HCT116 (cell line): ENCODE measurements at places on chromosomes 13 and 19.

DNA sequence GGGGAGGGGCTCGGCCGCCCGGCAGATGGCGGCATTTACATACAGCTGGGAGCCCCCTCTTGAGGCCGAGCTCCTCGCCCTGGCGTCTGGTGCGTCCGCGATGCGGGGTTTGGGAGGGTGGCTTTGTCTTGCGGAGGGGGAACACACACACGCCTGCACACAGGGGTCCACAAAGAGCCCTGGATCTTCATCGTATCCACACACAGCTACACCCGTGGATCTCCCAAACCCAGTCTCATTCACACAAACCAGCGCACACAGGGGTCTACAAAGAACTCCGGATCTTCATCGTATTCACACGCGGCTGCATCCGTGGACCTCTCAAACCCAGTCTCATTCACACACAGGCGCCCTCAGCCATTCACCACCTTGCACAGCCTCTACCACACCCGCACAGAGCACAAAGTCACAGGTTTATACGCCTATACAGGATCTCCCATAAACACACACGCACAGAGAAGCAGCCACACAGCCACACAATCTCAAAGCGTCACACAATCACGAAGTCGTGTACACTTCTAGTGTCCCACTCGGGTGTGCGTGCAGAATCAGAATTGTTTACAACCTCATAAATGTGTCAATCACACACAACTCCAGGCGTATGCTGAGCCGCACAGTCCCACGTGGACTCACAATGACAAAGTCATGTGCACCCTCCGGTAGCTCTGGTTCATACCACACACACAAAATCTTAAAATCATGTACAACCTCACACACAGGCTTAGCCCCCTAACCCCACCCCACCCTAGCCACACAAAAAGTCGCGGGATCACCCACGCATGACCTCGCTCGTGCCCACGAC lies 550 bp upstream of the DLL3 start:
- DNase-seq, result no peak

DNA sequence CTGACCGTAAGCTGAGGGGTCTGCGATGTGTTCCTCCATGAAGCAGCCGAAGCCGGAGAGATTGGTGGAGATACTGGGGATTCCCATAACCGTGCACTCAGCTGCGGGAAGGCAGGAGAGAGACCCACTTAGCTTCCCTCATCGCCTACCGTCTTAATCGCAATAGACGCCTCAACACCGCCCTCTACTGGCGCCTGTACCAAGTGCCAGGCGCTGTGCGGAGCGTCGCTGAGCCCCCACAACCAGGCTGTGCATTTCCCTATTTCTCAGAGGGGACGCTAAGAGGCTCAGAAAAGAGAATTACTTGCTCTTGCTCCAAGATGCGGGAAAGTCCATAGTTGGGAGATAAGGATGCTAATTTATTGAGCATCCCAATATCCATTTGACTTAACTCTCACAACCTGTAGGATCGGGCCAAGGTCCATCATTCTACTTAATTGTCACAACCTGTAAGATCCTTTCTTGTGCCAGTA lies 5.8 kb downstream of the FTL start:
- DNase-seq, result no peak

GRCh38 chr13:79197933-79198332 lies 208.1 kb downstream of the RBM26 start:
- DNase-seq, result no peak

- no peak for DNase-seq
These were observed 111.3 kb downstream of the RAB20 start for GRCh38 chr13:110450016-110450900.

- DNase-seq, result no peak
These were observed 46.4 kb downstream of the RUBCNL start for GRCh38 chr13:46340631-46341111.

DNA sequence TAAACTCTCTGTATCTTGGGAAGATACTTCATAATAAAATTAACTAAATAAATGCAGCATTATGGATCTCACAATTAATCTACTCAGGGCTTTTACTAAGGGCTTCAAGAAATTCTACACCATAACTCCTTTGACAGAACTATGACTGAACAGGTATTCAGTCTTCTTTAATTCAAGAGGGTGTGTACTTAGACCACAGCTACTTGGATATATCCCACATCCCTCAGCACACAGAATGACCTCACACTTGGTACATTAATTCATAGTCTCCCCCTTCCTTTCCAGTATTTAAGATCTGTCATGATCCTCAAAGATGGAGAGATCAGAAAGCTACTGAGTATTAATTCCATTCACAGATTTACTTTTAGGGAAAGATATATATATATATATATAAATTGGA lies 11.6 kb downstream of the DIAPH3 start:
- DNase-seq, result no peak

GRCh38 chr13:93775507-93776108 lies 549.0 kb downstream of the GPC6 start:
- DNase-seq, result no peak

DNA sequence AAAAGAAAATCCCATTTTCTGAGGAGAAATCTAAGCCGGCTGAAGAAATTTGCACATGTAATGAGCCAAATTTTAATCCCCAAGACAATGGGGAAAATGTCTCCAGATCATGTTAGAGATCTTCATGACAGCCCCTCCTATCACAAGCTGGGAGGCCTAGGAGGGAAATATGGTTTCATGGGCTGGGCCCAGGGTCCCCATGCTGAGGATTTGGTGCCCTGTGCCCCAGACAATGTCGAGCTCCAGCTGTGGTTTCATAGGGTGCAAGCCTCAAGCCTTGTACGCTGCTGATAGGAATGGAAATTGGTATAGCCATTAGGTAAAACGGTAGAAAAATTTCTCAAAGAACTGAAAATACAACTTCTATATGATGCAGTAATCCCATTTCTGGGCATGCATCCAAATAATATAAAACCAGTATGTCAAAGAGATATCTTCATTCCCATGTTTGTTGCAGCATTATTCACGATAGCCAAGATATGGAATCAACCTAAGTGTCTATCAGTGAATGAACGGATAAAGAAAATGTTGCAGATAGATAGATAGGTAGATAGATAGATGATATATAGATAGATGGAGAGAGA lies 19.3 kb upstream of the FREM2 start:
- DNase-seq, result no peak

DNA sequence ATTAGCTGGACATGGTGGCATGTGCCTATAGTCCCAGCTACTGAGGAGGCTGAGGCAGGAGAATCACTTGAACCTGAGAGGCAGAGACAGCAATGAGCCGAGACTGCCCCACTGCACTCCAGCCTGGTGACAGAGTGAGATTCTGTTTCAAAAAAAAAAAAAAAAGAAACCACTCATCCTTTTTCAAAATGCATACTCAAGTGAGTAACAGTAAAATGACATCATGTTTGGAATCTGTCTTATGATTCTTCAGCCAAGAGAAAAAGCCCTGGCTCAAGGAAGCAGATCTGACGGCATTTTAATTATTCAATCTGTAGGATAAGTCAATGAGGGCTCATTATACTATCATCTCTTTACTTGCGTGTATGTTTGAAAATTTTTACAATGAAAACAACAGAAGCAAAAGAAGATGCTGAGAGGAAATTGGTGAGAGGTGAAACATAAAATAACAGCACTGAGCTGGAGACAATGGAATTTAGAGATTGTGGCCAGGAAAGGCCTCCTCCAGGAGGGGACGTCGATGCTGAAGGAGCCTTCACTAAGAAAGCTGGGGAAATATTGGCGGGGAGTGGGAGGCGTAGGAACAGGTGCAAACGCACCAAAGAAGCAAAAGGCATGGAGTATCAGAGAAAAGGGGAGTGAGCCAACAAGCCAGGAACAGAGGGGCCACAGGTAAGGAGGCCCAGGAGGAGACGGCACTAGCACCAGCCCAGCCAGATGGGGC lies 12.9 kb upstream of the CCNE1 start:
- DNase-seq, result no peak

DNA sequence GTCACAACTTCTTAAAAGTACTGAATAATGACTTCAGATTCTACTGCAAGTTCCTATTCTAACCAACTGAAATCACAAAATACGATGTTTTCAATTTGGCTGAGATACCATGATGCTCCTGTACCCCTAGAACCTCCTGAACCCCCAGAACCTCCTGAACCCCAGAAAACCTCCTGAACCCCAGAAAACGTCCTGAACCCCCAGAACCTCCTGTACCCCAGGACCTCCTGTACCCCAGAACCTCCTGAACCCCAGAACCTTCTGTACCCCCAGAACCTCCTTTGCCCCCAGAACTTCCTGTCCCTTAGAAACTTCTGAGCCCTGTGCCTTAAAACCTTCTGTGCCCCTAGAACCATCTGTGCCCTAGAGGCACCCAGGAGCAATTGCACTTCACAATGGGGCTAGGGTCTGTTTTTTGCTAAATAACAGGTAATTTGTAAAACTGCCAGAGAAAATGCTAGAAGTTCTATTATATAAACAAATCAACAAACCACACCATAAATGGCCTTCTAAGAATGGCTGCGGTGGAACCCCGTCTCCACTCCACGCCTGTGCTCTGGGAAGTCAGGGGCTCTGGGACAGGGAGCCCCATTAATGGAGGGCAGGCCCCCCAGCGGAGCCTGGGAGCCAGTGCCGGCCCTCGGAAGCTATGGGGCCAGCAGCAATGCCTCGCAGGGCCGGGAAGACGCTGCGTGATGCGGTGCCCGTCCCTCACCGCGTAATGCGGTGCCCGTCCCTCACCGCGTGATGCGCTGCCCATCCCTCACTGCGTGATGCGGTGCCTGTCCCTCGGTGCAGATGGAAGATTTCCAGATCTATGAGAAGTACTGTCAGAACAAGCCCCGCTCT lies 21.3 kb upstream of the F7 start:
- DNase-seq, result no peak

DNA sequence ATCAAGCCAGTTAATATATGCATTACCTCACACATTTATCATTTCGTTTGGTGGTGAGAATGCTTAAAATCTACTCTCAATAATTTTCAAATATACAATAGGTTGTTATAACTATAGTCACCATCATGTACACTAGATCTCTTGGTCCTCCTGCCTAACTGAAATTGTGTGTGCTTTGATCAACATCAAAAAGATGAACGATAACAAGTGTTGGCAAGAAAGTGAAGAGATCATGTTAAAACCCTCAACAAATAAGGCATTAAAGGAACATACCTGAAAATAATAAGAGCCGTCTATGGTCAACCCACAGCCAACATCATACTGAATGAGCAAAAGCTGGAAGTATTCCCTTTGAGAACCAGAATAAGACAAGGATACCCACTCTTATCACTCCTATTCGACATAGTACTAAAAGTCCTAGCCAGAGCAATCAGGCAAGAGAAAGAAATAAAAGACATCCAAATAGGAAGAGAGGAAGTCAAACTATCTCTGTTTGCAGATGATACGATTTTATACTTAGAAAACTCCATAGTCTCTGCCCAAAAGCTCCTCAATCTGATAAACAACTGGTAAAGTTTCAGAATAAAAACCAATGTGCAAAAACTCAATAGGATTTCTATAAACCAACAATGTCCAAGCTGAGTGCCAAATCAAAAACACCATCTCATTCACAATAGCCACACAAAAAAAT lies 27.9 kb upstream of the OR10H1 start:
- no peak for DNase-seq

DNA sequence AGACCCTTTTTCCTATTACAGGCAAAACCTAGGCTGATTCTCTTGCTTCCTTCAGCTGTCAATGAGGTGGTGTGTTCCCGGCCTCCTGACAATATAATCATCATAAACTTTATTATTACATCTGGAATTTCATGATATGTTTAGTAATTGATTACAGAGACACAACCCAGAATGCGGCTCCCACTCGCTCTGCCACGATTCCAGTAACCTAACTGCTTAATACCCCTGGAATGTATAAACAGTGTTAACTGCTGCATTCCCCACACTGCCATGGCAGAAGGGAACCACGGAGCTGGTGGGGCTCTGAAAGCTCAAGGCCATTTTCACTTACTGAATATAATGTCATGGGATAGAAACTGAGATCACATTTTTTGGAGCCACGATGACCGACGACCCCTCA lies 17.1 kb downstream of the TSHZ3 start:
- no peak for DNase-seq

DNA sequence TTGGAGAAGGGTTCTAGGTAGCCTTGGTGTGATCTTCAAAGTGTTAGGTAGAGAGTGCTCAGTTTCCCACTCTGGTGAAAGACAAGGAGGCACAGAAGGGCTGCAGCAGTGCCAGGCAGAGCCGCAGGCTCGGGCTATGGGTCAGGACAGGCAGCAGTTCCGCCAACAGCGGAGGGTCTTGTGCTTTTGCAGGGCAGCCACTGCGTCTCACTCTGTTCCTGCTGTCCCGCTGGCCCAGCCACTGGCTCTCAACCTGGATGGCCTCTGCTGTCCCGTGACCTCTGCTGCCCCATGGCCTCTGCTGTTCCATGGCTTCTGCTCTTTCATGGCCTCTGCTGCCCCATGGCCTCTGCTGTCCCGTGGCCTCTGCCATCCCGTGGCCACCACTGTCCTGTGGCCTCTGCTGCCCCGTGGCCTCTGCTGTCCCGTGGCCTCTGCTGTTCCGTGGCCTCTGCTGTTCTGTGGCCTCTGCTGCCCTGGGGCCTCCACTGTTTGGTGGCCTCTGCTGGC lies 175.7 kb downstream of the URI1 start:
- DNase-seq, result no peak

- no peak for DNase-seq
These were observed 8.3 kb downstream of the IGLON5 start for GRCh38 chr19:51319649-51320279.

DNA sequence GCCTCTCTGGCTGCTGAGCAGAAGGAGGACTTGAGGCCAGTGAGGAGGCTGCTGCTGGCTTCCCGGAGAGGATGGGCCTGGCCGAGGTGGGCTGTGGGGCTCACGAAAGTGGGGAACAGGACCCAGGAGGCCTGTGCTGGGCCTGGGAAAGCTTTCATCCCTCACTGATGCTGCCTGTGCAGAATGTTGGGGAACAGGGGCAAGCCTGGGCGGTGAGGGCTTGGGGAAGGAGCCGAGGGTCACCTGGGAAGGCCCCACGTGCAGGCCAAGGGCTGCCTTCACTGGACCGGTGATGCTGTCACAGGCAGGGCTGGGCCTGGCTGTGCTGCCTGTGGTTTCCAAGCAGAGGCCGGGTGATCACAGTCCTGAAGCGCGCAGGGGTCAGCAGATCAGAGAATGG lies 9.4 kb downstream of the AP1M1 start:
- DNase-seq, result no peak

DNA sequence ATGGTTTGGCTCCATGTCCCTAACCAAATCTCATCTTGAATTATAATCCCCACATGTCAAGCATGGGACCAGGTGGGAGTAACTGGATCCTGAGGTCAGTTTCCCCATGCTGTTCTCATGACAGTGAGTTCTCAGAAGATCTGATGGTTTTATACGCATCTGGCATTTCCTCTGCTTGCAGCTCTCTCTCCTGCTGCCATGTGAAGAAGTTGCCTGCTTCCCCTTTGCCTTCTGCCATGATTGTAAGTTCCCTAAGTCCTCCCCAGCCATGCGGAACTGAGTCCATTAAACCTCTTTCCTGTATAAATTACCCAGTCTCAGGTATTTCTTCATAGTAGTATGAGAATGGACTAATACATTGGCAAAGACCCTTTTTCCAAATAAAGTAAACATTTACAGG lies 96.8 kb downstream of the TSHZ3 start:
- no peak for DNase-seq
